Chondrocyte (in vitro differentiated cells): ENCODE measurements at places on chromosomes 7 and 10. TPM values are rescaled to one million over a fixed set of nuclear protein-coding genes. Genes with fewer than 3 reads are reported as not detected.
A peak's percentile ranks its signal among the peaks of the same experiment; 100 is the strongest.

The GDF2 gene
- total RNA-seq = not detected in 3 replicates

DNA sequence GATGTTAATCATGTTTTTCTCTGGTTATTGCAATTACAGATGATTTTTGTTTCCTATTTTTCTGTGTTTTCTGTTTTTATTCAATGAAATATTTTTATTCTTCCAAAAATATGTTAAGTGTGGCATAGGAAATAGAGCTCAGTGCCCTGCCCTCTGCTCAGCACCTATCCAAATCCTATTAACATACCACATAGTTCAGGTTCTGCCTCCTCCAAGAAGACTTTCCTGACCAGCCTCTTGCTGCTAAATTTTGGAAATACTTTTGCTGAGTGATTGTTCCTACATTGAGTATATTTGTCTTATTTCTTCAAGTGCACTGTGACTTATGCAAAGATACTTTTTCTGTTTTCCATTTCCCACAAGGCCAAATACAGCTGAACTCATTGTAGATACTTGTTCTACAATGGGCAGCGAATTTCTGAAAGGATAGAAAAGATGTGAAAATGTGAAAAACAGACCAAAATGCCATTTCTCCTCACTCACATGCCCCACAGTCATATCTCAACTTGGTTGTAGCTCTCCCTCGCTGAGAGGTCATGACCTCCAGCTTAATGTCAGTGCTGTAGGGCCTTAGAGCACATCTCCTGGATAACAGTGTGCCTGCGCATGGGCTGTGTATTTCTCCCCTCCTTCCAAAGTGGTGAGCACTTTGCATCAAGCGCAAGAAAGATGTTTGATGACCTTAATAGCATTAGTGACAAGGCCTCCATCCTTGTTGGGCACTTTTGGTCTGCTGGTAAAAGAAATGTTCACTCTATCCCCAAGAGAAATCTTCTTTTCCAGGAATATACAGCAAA is 677.3 kb downstream of the LRMDA start:
- no peak for DNase-seq

- peak; percentile 24 for DNase-seq
Observed at GRCh38 chr10:71048971-71049615, 160.7 kb upstream of the PCBD1 start.

The RAPGEF5 gene
- total RNA-seq = 0.53 to 2.2 TPM (median 1.9 TPM) in 3 replicates

The IL6 gene
- total RNA-seq = 0.45 to 0.82 TPM in 2 of 3 replicates, not detected in the other

The DLX5 gene
- 0.27 to 7.5 TPM (median 0.77 TPM) in 3 replicates for total RNA-seq

- DNase-seq = no peak
Observed at GRCh38 chr10:13973742-13974141, 357.0 kb downstream of the FRMD4A start.

DNA sequence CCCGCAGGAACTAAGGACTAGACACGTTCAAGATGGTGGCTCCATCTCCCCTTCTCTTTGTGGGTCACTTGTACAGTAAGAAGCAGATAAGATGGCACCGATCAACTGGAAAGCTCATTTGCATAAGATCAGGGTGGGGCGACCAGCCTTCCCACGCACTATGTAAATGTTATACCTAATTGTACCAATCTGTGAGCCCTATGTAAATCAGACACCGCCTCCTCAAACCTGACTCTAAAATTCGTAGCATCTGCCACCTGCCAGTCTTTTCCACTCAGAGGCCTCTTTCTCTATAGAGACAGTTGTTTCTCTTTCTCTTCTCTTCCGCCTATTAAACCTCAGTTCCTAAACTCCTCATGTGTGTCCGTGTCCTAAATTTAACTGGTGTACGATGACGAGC is 324.5 kb downstream of the PHF14 start:
- DNase-seq = no peak
